ENCODE measurements at places on chromosomes 6 and 20. TPM values are rescaled to one million over a fixed set of nuclear protein-coding genes. Genes with fewer than 3 reads are reported as not detected.

Gene OR2J3
- polyA plus RNA-seq, result not detected

Gene EEF1A2
- 208 TPM for polyA plus RNA-seq

Gene CYP39A1
- polyA plus RNA-seq, result 2.0 TPM

Gene UBD
- polyA plus RNA-seq, result not detected

Gene NR2E1
- 0.50 TPM for polyA plus RNA-seq

Gene HRH3
- 2.8 TPM for polyA plus RNA-seq

Gene NPBWR2
- not detected for polyA plus RNA-seq

Gene RAET1L
- polyA plus RNA-seq, result not detected

Gene MEI4
- not detected for polyA plus RNA-seq

Gene PHACTR3
- 1.3 TPM for polyA plus RNA-seq

Gene GPRC6A
- not detected for polyA plus RNA-seq

All from neural cell (in vitro differentiated cells).